Lung microvascular endothelial cell (primary cell): ENCODE measurements at places on chromosomes 5 and 9. TPM values are rescaled to one million over a fixed set of nuclear protein-coding genes. Genes with fewer than 3 reads are reported as not detected.

Gene ROR2
- under 0.01 TPM in 1 of 2 replicates, not detected in the other for total RNA-seq

Gene NKD2
- total RNA-seq = 0.22 and 0.79 TPM in 2 replicates

Gene PANK3
- total RNA-seq = 34.4 and 63.1 TPM in 2 replicates

Gene DMXL1
- 19.6 and 21.8 TPM in 2 replicates for total RNA-seq

Gene PLAC8L1
- total RNA-seq = 0.20 TPM in 1 of 2 replicates, not detected in the other

Gene OR13C3
- not detected in 2 replicates for total RNA-seq
